ENCODE measurements at places on chromosomes 3 and 15. TPM values are rescaled to one million over a fixed set of nuclear protein-coding genes. Genes with fewer than 3 reads are reported as not detected.

DLL4 gene
- polyA plus RNA-seq, result not detected

CXCR6 gene
- polyA plus RNA-seq, result 0.69 TPM

TOPAZ1 gene
- polyA plus RNA-seq, result not detected

COX5A gene
- 325 TPM for polyA plus RNA-seq

STX19 gene
- polyA plus RNA-seq, result 0.26 TPM

ATXN7 gene
- 2.1 TPM for polyA plus RNA-seq

PTPRG gene
- 1.9 TPM for polyA plus RNA-seq

ACP3 gene
- polyA plus RNA-seq, result 0.28 TPM

GAP43 gene
- not detected for polyA plus RNA-seq

GP9 gene
- polyA plus RNA-seq, result 4.3 TPM

OCA2 gene
- not detected for polyA plus RNA-seq

RHOV gene
- not detected for polyA plus RNA-seq

ZKSCAN7 gene
- 1.8 TPM for polyA plus RNA-seq

GOLGA6A gene
- polyA plus RNA-seq, result not detected

ACOX2 gene
- polyA plus RNA-seq, result not detected

SUMF1 gene
- 23.0 TPM for polyA plus RNA-seq

NR1I2 gene
- 0.58 TPM for polyA plus RNA-seq

CHCHD6 gene
- 16.6 TPM for polyA plus RNA-seq

PLA2G4F gene
- polyA plus RNA-seq, result not detected

PAK6 gene
- not detected for polyA plus RNA-seq

TM6SF1 gene
- polyA plus RNA-seq, result 0.29 TPM

RBM6 gene
- 65.1 TPM for polyA plus RNA-seq

SNX22 gene
- polyA plus RNA-seq, result 55.3 TPM

SPINK8 gene
- not detected for polyA plus RNA-seq

PTX3 gene
- not detected for polyA plus RNA-seq

BUB1B gene
- 0.55 TPM for polyA plus RNA-seq

ISLR2 gene
- polyA plus RNA-seq, result not detected

OXSM gene
- 11.8 TPM for polyA plus RNA-seq

GUCA1C gene
- not detected for polyA plus RNA-seq

FAH gene
- 2.5 TPM for polyA plus RNA-seq

CELSR3 gene
- polyA plus RNA-seq, result 0.59 TPM

EIF2B5 gene
- polyA plus RNA-seq, result 44.5 TPM

UBL7 gene
- 123 TPM for polyA plus RNA-seq

CCDC39 gene
- polyA plus RNA-seq, result not detected

UROC1 gene
- polyA plus RNA-seq, result not detected

SLC9C1 gene
- not detected for polyA plus RNA-seq

SCN5A gene
- polyA plus RNA-seq, result not detected

MUSTN1 gene
- not detected for polyA plus RNA-seq

ANKUB1 gene
- not detected for polyA plus RNA-seq

PLSCR2 gene
- not detected for polyA plus RNA-seq

CADPS gene
- polyA plus RNA-seq, result not detected

NR2F2 gene
- not detected for polyA plus RNA-seq

CPN2 gene
- not detected for polyA plus RNA-seq

CPLX3 gene
- not detected for polyA plus RNA-seq

GABRB3 gene
- polyA plus RNA-seq, result not detected

CCR9 gene
- polyA plus RNA-seq, result 6.3 TPM

AMT gene
- 1.3 TPM for polyA plus RNA-seq

GRK7 gene
- not detected for polyA plus RNA-seq

NANOGP8 gene
- not detected for polyA plus RNA-seq

SLC24A5 gene
- not detected for polyA plus RNA-seq

TCAIM gene
- 8.5 TPM for polyA plus RNA-seq

SI gene
- polyA plus RNA-seq, result not detected

DPPA4 gene
- not detected for polyA plus RNA-seq

THRB gene
- 0.38 TPM for polyA plus RNA-seq

MYL3 gene
- not detected for polyA plus RNA-seq

CCR8 gene
- polyA plus RNA-seq, result not detected

KLF15 gene
- not detected for polyA plus RNA-seq

FBLN2 gene
- 4.4 TPM for polyA plus RNA-seq
